AG04450 (cell line): ENCODE measurements at places on chromosomes 6 and 20. TPM values are rescaled to one million over a fixed set of nuclear protein-coding genes. Genes with fewer than 3 reads are reported as not detected.

- DNase-seq, result no peak
Measured at GRCh38 chr6:139736325-139736906, 362.0 kb upstream of the CITED2 start.

- no peak for DNase-seq
Measured at GRCh38 chr6:17182961-17183360, 81.1 kb downstream of the STMND1 start.

- no peak for DNase-seq
Measured at GRCh38 chr6:101224751-101225150, 168.8 kb upstream of the GRIK2 start.

Gene VSX1
- 0.06 TPM in 1 of 2 replicates, not detected in the other for polyA plus RNA-seq

GRCh38 chr20:24382743-24383142 lies 86.7 kb upstream of the SYNDIG1 start:
- no peak for DNase-seq

- no peak for DNase-seq
Measured at GRCh38 chr6:154621686-154622085, 111.2 kb upstream of the CNKSR3 start.

- no peak for DNase-seq
Measured at GRCh38 chr6:88629838-88630494, 333.5 kb downstream of the RNGTT start.

DNA sequence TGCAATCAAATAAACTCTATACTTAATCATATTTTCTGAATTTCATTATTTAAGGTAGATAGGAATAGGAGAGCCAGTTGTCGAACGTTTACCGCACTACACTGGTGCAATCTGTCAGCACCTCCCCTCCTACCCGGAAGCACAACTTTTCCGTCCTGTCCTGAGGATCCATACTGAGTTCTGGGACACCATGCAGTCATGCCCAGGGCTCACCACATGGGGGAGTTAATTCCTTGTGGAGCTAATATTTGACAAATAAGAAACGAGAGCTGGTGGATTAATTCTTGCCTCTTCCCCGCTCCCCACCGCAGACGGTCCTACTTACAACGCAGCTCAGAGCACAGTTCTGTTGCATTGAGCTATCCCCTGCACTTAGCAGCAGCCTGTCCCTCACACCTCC lies 107.7 kb upstream of the RALGAPA2 start:
- DNase-seq, result no peak

DNA sequence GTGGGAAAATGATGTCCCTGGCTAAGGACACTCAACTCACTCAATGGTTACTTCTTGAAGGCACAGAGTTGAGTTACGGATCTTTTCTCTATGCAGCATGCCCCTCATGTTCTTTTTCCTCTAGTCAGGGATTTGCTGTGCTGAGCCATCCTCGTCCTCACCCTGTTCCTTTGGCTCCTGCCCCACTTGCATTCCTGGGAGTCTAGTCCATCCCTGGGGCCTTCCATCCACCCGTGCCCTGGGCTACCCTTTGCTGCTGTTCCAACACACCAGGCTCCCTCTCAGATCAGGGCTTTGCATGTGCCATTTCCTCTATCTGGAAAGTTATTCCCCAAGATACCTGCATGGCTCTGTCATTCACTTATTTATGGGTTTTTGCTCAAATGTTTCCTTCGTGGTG lies 13.3 kb upstream of the KCNG1 start:
- no peak for DNase-seq

Gene FOXC1
- polyA plus RNA-seq, result 3.0 and 3.7 TPM in 2 replicates

DNA sequence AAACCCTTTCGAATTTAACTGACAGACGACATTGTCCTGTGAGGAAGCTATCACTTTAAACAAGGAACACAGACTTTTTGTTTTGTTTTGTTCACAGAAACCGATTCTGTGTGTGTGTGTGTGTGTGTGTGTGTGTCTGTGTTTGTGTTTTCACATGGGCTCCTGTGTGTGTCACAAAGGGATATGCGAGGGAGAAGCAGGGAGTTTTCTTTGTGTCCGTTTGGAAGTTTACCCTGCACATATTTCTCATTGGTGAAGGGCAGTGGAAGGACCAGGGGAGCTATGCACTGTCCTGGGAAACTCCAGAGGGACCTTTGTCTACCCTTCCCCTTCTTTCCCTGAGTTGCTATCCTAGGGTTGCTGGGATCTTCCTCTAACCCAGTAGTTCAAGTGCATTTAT lies 17.7 kb downstream of the POM121L2 start:
- no peak for DNase-seq

Gene ASIP
- polyA plus RNA-seq, result not detected in 2 replicates

Gene GRIK2
- polyA plus RNA-seq, result 10.6 and 12.8 TPM in 2 replicates
